Kidney (tissue), 22 donors: ENCODE measurements at places on chromosomes 6 and 20. TPM values are rescaled to one million over a fixed set of nuclear protein-coding genes. Genes with fewer than 3 reads are reported as not detected.

OXT gene
- not detected for total RNA-seq

- DNase-seq: no peak
Measured at GRCh38 chr6:45574885-45575284, 197.2 kb upstream of the SUPT3H start.

GRCh38 chr20:18252597-18253451 lies 35.5 kb upstream of the ZNF133 start:
- DNase-seq: no peak

MYLK4 gene
- 1.3 TPM for total RNA-seq

DNA sequence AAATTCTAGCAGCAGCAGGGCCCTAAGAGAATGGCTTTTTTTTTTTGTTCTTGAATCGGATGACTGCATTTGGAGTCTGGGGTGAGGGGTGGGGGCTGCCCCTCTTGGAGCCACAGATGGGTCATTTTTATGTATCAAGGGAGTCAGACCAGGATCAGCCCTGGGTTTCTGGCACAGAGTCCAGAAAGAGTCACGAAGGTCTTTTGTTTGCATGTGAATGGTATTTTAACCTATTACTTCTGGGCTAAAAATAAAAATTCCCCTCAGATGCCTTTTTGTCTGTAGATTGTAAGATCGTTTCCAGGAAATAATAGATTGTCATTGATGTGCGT lies 72.5 kb downstream of the PHACTR3 start:
- no peak for DNase-seq

DNA sequence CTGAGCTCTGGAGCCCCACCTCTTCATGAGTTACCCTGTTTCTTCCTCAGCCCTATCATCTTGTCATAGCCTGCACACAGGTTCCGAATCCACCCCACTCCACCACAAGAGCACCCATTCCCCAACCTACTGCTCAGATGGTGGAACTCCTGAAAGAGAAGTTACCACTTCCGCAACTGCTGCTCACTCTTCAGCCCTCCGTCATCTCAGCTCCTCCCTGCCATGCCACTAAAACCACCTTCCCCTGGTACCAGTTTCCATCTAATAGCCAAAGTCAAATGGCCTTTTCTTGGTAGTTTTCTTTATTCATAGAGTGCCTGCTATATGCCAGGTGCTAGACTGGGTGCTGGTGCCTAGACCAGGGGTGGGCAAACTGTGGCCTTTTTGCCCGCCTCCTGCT lies 3.9 kb downstream of the RAB22A start:
- DNase-seq: no peak

DNA sequence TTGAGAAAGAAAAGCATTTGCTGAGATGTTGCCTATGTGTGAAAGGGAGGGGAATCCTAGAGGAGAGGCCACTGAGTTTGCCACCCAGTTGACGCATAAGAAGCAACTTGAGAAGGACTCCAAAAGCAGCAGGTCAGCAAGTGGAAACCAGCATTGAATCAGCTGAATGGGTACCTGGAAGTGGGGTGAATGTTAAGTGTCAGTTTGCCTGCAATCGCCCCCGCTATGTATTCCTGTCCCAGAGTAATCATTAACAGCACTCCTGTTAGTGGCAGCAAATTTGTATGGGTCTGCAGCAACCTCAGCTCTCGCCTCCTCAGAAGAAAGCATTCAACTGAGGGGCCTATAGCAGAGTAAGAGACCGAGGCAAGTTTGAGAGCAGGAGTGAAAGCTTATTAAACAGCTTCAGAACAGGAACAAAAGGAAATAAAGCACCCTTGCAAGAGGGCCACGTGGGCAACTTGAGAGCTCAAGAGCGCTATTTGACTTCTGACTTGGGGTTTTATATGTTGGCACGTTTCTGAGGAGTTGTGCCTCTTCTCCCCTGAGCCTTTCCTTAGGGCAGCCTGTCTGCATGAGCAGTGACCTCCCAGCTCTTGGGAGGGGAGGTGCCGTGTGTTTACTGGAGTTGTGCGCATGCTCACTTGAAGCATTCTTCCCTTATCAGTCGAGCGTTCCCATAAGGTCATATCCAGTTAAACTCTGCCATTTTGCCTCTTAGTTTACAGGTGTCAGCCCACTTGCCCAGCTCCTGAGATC lies 122.6 kb upstream of the PHACTR1 start:
- DNase-seq: peak; percentile 35

- DNase-seq: no peak
Measured at GRCh38 chr20:51747182-51747911, 20.8 kb downstream of the ATP9A start.

WRNIP1 gene
- total RNA-seq: 38.0 TPM

RIPOR2 gene
- total RNA-seq: 24.2 TPM

DNA sequence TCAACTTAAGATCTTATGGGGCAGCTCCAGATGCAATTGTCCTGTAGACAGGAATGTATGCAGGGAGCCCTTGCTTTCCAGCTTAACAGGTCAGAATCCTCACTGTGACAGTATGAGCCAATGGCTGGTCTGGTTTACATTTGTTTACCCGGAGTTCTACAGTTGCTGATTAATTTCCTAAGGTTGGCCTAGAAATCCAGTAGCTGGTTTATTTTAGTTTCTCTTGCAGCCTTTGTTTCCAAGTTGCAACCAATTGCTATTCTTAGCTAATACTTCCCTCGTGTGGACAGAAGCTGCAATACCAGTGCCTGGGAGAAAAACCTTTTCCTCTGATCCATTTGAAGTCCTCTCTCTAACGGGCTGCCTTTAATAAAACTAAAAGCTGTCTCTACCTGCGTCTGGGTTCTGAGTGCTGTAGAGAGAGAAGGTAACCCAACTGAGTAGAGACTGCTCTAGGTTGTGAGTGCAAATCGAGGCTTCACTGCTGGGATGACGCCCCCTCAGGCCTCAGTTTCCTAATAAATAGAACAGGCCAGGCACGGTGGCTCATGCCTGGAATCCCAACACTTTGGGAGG lies 45.9 kb downstream of the ZNF217 start:
- peak; percentile 91 for DNase-seq

DNA sequence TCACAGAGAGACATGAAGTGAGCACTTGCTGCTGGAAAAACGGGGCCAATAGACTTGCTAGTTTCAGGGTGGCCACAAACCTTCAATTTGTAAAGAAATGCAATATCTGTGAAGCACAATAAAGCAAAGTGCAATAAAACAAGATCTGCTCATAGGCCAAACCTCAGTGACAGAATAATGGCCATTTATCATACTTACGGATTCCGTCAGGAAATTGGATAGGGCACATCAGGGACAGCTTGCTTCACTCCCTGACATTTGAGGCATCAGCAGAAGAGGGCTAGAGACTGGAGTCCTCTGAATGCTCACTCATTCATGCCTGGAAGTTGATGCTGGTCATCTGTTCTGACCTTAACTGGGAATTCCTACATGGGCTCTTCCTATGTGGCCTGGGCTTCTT lies 165.5 kb upstream of the OPRM1 start:
- peak; percentile 74 for DNase-seq

DNA sequence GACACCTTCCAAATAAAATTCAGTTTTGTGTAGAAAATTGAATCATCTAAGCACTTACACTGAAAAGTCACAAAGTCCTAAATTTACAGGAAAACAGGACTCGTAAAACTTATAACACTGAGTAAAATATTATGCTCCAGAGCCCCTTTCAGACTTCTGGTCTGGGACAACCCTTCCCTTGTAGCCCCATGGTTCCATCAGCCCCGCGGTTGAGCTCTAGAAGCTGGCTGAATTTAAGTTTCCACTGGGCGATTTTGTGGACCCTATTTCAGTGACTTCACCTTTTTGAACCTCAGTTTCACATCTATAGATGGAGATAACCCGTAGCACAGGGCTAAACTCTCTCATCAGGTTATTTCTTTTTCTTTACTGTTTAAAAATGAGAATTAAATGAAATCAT lies 117.7 kb upstream of the BACH2 start:
- no peak for DNase-seq

GINM1 gene
- 58.9 TPM for total RNA-seq

- DNase-seq: peak; percentile 78
Measured at GRCh38 chr6:26056583-26057350, 30.5 kb upstream of the HFE start.

DNA sequence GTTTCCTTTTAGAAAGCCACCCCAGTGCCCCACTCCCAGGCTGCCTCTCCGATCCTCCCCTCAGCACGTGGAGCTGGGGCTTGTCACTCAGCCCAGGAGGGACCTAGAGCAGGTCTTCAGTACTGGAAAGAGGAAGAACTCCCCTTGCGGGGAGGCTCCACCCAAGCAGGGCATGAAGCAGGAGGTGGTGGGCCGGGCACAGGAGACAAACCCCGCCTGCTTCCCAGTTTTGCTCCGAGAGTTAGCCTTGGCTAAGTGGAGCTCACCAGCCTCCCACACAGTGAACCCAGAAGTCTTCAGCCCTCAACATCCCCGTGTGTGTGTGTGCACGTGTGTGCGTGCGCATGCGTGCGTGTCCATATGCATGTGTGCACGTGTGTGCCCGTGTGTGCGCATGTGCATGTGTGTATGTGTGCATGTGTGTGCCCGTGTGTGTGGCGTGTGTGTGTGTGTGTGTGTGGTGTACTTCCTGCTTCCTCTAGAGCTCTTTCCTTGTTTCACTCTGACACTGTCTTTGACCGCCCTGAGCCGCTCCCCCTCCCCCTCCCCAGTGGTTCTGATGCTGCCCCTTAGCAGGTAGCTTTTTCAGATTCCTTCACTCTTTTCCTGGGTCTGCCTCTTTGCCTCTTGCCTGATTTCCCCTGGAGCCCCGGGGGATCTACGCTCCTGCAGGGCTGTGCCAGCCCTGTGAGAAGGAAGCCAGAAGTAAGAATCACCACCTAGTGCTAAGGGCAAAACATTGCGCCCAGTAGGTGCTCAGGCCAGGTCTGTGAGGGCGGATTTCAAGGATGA lies 239.8 kb downstream of the CDC5L start:
- no peak for DNase-seq

AHCY gene
- 70.3 TPM for total RNA-seq

DNA sequence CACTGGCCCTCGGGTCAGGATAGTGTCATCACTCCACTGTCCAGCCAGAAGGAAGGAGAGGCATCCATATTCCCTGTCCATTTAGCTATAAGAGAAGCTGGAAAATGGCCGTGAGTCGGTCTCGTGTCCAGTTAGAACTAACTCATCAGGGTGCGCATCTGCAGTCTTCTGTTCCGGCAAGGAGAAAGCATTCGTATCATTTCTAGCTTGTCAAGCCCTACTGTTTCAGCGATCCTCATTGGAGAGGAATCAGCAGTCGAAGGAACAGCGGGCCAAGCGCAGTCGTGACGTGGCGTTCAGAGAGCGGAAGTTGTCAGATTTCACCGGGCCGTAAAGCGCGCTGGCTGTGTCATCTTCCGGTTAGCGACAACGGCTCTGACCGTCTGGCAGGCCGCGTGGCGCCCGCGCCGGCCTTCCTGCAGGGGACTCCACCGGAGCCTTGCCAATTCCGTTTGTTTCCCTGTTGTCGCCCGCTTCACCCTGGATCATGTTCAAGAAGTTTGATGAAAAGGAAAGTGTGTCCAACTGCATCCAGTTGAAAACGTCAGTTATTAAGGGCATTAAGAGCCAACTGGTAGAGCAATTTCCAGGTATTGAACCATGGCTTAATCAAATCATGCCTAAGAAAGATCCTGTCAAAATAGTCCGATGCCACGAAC lies 32.9 kb downstream of the HM13 start:
- DNase-seq: peak; percentile 93

DNA sequence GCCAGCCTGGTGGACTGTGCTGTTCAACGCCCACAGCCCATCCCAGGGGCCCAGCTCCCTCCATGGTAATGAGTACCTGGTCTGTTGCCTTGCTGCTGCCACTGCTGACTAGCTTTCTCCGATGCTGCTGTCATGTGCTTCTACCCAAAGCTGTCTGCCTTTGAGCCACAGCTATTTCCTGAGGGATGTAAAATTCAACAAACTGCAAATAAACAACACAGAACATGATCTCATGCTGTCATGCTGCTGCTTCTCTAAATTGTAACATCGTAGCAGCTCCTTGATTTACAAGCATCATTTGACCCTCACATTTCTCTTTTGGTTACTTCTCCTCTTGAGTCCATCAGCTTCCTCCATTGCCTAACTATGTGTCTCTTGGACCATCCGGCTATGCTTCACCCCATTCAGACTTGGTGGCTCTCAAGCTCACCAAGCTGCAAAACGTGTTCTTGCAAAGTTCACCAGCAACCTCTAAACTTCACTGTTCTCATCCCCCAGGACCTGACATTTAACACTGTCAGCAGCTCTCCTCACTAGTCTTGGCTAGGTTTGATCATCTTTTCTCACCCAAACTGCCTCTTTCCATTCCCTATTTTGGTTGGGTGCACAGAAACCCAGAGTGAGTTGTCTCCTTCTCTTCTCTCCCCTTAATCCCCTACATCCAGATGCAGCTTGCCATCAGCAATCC lies 54.6 kb downstream of the FYN start:
- DNase-seq: peak; percentile 61

GRCh38 chr6:32845384-32845884 lies 1.6 kb upstream of the PSMB8 start:
- DNase-seq: no peak

- DNase-seq: no peak
Measured at GRCh38 chr6:41774841-41775240, 4.9 kb downstream of the FRS3 start.

DNA sequence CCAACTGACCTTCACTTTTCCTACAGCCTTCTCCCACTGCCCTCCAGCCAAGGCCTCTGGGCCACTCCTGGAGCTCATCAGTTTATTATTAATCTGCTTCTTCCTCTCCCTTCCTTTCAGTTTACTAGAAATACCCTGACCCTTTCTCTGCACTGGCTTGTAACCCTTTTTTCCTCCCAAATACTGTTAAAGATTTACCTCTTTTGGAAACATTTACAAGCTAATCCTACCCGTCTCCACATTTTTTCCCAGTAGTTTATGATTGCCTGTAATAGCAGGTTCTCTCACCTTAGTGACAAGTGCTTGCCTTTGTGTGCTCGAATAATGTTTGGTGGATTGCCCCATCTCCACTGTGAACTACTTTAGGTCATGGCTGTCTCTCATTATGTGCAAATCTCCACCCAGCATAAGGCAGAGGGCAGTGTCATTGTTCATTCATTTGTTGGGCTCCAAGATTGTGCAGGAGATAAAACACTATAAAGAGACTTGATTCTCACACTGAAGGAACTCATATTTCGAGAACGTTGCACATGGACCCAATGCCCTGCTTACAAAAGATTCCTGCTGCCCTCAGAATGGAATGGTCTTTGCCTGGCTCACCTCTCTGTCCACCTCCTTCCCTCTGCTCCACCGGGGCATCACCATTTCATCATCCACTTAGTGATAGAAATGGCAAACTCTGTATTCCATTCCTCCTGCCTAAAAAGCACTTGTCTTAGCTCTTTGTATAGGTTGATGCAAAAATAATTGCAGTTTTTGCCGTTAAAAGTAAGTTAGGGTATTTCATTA lies 491.1 kb downstream of the UTRN start:
- DNase-seq: no peak

- peak; percentile 57 for DNase-seq
Measured at GRCh38 chr6:14117158-14118090, at the start of gene CD83. TSS of gene CD83 (plus strand) at chr6:14117772. CDS start at chr6:14117812, 40 bp downstream.

GRCh38 chr6:33967966-33968724 lies 164.3 kb upstream of the MLN start:
- no peak for DNase-seq

DNA sequence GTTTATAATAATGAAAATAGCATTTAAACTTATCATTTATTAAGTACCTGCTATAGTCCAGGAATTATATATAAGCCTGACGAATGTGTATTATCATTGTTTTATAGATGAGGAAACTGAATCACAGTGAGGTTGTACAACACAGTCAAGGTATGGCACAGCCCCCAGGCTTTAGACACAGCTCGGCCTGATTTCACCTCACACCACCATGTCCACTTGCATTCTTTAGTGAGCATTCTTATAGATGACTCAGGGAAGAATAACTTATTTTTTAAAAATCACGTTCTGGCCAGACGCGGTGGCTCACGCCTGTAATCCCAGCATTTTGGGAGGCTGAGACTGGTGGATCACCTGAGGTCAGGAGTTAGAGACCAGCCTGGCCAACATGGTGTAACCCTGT lies 289.0 kb downstream of the SYNE1 start:
- DNase-seq: no peak
